ELF-1 (cell line): ENCODE measurements at places on chromosomes 4 and X.

DNA sequence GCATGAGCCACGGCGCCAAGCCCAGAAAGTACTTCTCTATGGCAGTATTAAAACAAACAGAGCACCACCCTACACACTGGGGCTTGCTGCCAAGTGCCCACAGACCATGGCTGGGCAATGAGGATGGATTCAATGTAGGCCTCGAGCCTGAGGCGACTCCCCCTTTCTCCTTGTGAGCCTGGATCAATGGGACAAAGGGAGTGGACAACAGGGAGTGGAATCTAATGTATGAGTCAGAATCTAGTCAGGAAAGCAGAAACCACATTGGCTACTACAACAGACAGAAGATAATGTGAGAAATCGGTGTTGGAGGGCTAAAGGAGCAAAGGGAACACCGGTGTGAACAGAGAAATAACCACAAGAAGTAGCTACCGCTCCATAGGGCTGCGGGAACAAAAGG, 37.7 kb upstream of the OCIAD2 start:
- DNase-seq, result peak; percentile 22

DNA sequence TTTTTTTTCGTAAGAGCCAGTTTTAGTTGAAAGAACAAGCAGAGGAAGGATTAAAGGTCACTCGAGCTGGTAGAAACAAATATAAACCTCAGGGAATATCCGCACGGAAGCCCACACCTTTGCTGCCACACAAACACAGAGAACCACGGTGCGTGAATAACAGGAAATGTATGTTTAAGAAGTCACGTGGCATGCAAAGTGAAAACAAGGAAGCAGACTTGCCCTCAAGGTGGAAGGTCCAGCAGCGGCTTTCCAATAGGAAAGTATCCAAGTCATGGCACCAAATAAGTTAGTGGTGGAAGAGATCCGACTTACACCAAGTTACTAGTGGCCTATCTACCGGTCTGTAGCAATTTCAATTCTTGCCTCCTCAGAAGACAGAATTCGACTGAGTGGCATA, 215.5 kb downstream of the HHIP start:
- no peak for DNase-seq

- DNase-seq, result no peak
Observed at GRCh38 chr4:38122060-38122459, 161.9 kb downstream of the PTTG2 start.

GRCh38 chrX:33138677-33139249, 72.6 kb downstream of the DMD start:
- peak; percentile 40 for DNase-seq

DNA sequence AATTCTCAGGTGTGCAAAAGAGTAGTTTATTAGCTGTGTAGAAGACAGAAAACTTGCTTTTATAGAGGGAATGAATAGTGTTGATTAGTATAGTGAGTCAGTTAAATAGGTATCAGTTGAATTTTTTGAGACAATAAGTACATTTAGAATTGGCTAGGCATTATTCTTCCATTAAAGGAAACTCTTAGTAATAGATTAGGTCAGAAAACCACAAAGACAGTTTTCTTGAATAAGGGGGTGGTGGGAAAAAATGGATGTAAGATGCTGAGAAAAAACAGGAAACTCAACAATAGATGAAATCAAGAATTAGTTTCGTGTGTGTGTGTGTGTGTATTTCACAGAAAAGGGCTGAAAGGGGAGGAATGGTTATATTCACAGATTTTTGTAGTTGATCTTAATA, 16.8 kb downstream of the CD38 start:
- no peak for DNase-seq

DNA sequence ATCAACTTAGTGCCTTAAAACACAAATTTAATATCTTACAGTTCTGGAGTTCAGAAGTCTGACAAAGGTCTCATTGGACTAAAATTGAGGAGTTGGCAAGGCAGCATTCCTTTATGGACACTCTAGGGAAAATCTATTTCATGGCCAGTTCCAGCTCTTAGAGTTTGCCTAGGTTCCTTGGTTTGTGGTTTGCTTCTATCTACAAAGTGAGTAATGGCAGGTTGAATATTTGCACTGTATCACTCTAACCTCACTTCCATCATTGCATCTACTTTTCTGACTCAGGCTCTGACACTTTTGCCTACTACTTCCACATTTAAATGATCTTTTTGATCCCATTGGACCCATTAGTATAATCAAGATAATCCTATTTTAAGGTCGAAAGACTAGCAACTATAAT, 64.7 kb upstream of the PCDH10 start:
- DNase-seq, result no peak
